Hematopoietic multipotent progenitor cell treated with erythropoietin and hydrocortisone succinate and interleukin-3 and kit ligand, for 4 days (in vitro differentiated cells): ENCODE measurements at places on chromosomes 1 and 21.

DNA sequence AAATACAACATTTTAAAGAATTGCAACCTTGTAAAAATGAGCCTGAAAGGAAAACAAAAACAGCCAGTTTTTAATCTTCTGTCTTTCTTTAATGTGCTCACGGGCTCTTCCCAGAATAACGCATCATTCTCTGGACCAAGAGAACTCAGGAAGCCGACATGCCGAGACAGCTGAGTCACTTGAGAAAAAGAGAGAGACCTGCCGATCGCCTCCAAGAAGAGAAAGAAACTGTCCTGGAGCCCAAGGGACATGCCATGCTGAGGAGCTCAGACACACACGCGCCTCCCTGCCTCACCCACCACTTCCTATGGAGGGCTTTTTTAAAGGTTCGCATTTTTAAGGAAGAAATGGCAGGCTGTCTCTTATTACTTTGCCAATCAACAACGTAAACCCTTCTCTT, 176.4 kb downstream of the ZNF281 start:
- no peak for DNase-seq

GRCh38 chr1:219126377-219126776, 47.3 kb upstream of the LYPLAL1 start:
- no peak for DNase-seq

DNA sequence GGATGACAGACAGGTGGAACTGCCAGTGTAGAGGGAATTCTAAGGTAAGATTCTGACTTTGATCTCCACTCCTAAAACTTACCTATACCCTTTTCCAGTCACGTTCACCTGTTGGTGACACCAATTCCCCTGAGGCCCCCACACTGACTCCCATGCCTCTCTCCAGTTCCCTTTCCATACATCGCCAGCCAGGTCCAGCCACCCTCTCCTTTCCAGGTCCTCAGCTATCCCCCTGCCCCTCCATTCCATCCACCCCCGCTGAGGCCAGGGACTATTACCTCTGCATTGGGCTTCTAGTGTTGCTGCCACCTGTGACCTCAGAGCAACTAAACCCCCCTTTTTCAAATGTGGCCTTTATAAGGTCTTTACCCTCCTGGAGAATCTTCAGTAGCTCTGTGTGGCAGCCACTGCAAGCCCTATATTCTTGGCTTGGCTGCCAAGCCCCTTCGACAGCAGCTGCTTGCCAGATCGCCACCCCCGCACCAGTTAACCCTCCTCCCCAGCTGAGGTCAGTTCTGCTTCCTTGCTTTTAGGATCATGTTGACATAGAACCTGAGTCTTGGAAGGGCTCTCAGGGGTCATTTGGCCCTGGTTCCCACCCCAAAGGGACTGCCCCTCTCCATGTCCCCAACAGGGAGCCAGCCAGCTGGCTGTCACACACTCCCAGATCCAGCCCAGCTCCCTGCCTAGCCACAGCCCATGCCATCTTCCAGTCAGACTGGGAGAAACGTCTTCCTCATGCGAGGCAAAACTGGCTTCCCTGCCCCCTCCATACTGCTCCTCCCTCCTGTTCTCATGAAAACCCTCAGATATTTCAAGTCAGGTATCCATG, 14.7 kb downstream of the CSF1 start:
- DNase-seq, result no peak

- DNase-seq, result no peak
These were observed 137.8 kb downstream of the RWDD3 start for GRCh38 chr1:95371666-95372282.

DNA sequence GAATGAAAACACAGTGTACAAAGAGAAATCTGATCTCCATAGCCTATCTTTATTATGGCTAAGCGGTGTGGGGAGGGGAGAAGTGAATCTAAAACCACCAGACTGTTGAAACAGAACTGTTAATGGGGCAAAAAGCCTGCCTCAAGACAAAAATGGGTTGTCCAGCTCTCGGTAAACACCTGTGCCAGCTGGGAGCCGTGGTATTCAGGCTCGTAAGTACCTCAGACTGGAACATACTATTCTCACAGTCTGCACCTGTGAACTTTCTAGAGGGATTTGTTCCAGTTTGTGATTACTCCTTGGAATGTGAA, 42.7 kb upstream of the ATP1A1 start:
- DNase-seq, result no peak

DNA sequence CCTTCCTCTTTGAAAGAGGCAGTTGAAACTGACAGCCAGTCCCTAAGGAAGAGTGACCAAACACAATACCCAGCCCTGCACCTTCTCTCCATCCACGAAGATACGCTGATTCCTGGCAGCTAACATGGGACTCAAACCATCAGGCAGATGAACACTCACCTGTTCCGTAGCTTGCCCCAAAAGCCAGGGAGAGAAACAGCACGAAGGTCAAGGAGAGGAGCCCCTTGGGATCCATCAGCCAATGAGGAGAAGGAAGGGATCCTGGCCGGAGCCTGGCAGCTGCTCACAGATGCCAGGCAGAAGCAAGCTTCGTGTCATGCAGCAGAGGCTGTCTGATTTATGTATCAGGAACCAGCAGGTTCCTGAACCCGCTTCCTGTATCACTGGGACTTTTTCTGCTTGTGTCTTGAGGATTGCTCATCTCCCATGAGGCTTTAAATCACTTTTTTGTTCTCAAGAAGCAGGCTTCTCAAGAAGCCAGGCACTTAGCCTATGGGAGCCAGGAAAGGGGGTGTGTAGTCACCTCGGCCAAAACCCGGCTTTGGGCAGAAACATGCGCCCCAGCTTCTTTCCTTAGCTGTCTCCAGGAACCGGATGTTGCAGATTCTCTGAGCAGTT, at the start of gene SLAMF1:
TSS of gene SLAMF1 (minus strand) at position 334 of the 618 bp plus-strand sequence. CDS start at position 235, 99 bp downstream.
- peak; percentile 67 for DNase-seq

- no peak for DNase-seq
These were observed at the start of gene OVAAL for GRCh38 chr1:180558664-180559063. TSS of gene OVAAL (plus strand) at chr1:180558964.

DNA sequence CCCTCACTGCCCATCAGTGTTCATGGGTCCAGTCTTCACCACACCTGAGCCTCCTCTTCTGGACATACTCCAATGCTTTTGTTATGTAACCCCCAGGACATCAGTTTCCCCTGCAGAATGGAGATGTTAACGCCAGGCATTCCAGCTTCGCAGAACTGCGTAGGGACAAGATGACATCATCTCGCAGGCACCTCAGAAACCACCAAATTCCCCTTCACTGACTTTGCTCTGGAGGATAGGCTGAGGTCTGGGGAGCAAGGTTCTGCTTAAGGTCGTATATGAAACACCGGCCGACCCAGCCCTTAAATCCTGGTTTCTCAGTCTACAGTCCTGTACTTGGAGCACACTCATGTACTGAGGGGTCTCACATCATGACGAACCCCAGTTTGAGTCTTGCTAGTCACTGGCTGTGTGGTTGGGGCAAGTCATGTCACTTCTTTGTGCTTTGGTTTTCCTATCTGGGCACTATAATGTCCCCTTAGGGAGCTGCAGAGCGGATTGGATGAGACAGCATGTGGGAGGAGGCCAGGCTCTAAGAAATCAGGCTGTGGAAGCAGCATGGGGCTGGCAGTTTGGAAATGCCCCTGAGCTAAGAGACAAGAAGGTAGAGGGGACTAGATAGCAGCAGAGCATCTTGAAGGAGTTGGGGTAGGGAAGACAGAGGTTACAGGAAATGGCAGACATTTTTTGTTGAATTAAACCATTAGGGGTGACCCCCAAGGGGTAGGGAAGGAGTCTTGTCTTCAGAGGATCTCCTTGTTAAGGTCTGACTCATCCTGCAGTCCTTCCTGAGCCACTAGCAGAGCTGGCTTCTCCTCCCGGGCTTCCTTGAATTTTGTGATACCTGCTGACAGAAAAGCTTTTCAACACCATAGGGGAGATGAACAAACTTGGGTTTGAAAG, 138.3 kb downstream of the FOXD2 start:
- DNase-seq, result no peak

DNA sequence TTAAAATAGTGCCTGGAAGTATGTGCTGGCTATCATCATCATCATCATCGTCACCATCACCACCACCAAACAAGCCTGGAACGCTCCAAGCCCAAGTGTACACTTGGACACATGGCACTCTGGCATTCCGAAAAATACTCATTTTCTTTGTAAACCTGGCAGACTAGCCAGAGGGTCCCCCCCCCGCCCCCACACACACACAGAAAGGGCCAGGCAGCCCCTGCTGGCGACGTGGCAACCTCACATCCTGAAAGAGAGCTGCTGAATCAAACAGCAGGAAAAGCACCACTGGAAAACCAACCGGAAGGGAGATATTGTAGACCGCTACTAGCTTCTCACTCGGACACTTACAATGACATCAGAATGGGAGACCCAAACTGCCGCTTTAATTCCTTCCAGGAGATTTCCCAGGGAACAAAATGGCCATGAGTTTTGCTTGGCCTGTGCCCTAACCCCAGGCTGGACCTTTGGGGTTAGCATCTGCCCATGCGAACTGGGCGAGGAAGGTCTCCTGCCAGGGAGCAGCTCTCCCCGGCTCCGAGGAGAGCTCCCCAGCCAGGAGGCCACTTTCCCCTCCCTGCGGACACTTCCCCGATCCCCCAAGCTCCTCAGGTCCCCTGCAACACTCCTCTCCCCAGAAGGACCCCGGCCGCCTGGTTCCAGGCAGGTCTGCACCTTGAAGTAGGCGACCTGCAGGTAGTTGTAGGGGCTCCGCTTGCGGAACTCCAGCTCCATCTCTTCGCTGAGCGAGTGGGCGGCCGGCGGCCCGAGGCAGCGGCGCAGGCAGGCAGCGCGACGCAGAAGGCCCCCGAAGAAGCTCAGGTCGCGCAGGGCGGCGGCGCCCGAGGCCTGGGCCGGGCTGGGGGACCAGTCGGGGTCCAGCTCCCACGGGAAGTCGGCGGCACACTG, 742 bp downstream of the P3H1 start:
- DNase-seq, result peak; percentile 81

- DNase-seq, result no peak
These were observed 261.3 kb upstream of the CHRM3 start for GRCh38 chr1:239125027-239125426.

- no peak for DNase-seq
These were observed 77.4 kb downstream of the RERE start for GRCh38 chr1:8740034-8740449.

DNA sequence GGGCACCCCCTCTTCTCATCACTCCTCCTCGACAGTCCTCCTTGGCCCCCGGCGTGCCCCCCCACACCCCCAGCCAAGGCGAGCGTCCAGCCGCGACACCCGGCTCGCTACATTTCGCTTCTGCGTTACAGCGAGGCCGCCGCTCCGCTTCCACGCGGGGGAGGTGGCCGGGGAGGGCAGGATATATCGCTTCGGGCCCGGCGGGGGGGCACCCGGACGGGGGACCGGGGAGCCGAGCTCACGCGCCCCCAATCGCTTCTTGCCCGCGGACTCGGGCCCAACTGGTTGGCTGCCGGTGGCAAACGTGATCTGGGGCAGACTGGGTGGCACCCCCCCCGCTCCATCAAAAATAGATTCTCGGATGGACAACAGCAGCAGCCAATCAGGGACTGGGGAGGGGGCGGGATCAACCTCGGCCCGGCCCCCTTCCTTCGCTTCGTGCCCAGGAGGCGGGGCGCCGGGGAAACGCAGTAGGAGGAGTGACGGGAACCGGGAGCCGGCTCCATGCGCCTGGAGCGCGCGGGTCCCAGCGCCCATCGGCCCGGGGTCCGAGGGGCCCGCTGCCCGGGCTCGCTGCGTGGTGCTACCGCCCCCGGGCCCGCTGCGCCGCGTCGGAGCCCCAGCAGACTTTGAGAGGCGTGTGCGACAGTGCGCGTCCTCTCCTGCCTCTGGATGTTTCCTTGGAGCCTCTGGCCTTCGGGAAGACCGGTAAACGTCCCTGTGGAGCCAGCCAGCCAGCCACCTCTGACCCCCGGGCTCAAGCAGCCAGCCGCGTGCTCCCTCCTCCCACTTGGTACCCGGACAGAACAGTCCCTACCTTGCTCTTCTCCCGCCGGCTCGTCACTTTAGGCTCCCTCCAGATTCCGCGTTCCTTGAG, at the start of gene SLC41A1:
TSS of gene SLC41A1 (minus strand) at position 321 of the 877 bp plus-strand sequence. CDS start 2,757 bp downstream, outside the sequence.
- peak; percentile 95 for DNase-seq

DNA sequence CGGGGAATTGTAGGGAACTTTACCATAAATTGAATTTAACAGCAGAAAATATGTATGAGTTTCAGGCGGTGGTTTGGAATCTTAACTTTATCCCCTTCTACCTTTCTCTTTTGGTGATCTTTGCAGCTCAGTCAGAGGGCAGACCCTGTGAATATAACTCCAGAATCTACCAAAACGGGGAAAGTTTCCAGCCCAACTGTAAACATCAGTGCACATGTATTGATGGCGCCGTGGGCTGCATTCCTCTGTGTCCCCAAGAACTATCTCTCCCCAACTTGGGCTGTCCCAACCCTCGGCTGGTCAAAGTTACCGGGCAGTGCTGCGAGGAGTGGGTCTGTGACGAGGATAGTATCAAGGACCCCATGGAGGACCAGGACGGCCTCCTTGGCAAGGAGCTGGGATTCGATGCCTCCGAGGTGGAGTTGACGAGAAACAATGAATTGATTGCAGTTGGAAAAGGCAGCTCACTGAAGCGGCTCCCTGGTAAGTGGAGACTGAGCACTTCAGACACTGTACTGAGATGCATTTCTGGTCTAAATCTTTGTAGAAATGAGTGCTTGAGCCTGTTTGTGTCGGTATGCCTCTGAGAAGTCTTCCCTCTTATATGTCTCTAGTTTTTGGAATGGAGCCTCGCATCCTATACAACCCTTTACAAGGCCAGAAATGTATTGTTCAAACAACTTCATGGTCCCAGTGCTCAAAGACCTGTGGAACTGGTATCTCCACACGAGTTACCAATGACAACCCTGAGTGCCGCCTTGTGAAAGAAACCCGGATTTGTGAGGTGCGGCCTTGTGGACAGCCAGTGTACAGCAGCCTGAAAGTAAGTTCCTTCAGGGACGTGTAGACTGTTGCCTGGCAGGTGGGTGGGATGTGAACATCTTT, 1.5 kb downstream of the CCN1 start:
- DNase-seq, result peak; percentile 41

- peak; percentile 11 for DNase-seq
These were observed 53.4 kb downstream of the DMRTA2 start for GRCh38 chr1:50369830-50370229.

- peak; percentile 84 for DNase-seq
These were observed 28.5 kb downstream of the ECE1 start for GRCh38 chr1:21261551-21262292.

DNA sequence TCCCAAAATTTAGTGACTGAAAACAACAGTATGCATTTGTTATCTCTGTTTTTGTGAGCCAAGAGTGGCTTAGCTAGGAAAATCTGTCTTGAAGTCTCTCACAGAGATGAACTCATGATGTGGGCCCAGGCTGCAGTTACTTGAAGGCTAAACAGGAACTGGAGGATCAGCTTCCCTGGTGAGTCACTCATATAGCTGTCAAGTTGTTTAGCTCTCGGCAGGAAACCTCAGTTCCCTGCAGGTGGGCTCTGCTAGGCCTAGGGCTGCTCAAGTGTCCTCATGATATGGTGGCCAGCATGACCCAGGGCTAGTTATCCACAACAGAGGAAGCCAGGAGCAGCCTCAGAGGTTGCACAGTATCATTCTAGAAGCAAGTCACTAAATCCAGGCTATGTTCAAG, 30.2 kb upstream of the DDX59 start:
- DNase-seq, result peak; percentile 60
